ENCODE measurements at places on chromosomes 12 and 14.
A peak's percentile ranks its signal among the peaks of the same experiment; 100 is the strongest.

DNA sequence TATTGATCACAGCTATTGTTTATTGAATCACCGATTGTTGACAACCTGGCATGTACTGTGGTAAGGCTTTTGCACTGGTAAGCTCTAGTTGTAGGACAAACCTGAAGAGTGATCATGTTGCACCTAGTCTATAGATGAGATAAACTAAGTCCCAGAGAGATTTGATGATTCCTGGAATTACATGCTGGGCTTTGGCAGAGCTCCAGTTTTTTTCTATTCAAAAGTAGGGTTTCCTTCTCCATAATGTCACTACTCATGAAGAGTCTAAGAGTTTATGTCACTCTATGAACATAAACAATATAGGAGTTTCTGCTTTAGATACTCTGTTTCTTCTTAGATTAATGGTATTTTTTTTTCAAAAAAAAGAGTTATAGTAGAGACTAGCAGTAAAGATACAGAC is 72.0 kb downstream of the BMP4 start:
- DNase-seq, result no peak

DNA sequence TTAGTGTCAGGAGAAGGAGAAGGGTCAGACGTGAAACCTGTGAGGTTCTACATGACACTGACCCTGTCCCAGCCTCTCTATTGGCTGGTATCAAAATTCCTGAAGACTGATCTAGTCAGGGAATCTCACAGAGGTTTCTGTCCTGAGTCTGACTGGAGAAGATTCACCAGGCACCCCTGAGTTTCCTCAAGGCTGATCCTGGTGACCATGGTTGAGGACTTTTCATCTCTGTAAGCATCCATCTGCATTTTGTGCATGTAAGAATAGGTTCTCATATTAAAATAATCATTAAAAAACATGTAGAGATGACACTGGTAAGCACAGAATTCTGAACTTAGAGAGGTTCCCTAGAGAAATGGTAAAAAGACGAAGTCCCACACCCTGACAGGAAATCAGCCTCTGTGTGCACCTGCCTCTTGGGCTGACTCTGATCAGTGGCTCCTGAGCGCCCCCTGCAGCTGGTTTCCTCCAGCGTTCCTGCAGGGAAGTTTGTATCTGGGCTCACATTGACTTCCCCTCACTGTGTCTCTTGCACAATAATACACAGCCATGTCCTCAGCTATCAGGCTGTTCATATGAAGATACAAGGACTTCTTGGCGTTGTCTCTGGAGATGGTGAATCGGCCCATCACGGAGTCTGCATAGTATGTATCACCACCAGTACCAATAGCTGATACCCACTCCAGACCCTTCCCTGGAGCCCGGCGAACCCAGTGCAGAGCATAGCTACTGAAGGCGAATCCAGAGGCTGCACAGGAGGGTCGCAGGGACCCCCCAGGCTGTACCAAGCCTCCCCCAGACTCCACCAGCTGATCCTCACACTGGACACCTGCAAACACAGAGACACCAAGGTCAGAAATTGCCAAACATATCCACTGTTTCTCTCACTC is 991.9 kb downstream of the TMEM121 start:
- peak; percentile 19 for DNase-seq

GRCh38 chr14:93133464-93133863 is 17.7 kb upstream of the ITPK1 start:
- DNase-seq, result no peak

DNA sequence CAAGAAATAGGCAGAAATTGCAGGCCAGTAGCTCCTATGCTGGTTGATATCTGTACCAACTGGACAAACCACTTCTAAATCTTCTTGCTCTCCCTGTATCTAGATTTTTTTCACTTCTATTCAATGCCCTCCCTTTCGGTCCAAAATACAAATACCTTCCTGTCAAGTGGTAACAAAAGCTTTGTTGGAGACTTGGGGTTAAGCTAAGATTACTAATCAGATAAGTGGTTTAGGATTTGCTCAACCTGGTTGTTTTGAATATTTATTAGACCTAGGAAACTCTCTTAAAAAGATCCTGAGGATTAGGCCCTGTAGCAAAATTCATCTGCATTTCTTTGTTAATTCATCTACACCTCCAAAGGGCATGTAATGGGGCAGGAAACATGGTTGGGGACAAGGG is 410.1 kb downstream of the NAV3 start:
- no peak for DNase-seq

GRCh38 chr14:35883677-35884293 is 57.6 kb downstream of the BRMS1L start:
- no peak for DNase-seq

DNA sequence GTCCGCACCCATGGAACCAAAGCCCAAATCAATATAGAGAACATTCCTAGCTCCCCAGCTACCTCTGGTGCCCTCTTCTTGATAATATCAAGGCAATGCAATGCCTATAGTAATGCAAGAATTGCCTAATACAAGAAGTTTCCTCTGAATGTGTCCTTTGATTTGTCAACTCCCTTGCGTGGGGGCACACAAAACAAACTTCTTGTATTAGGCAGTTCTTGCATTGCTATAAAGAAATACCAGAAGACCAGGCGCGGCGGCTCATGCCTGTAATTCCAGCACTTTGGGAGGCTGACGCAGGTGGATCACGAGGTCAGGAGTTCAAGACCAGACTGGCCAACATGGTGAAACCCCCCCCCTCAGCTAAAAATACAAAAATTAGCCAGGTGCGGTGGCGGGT is 10.4 kb upstream of the ITPK1 start:
- DNase-seq, result no peak

- no peak for DNase-seq
Observed at GRCh38 chr14:103122585-103122946, 695 bp upstream of the TNFAIP2 start.

GRCh38 chr14:97838986-97839385 is 1041.8 kb downstream of the VRK1 start:
- DNase-seq, result no peak

DNA sequence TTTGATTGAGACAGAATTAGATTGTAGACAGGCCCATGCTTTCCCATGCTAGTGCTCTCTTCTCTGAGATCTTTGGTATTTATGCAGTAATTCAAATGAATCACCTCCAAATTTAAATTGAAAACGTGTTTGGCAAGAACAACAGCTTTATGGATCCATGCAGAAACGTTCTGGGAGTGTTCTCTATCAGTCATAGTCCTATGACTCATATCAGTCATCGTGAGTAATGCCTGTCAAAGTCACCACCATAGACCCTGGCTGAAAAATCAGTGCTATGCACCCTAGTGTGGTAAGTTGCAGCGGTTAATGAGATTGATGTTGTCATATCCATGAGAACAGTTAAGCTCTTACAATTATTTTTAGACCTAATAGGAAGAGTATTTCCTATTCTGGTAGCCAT is 90.1 kb upstream of the FOXG1 start:
- DNase-seq, result no peak

- DNase-seq, result no peak
Observed at GRCh38 chr12:9992296-9992695, 6.6 kb downstream of the CLEC1B start.

DNA sequence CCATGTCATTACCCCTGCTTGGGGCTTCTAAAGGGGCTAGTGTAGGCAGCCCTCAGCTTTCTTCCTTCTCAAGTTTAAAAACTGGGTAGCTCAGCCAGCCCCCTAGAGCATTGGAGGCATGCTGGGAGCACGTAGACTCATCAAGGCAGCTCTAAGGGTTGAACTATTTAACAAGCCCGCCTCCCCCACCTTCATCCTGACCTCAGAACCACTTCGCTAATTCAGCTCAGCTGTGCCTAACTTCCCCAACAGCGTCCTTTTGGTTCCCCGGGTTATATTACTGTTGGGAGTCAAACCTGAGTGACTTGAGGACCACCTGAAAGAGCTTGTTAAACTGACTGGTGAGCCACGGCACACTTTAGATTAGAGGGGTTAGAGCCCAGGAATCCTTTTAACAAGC is 30.1 kb downstream of the MAX start:
- DNase-seq, result no peak

DNA sequence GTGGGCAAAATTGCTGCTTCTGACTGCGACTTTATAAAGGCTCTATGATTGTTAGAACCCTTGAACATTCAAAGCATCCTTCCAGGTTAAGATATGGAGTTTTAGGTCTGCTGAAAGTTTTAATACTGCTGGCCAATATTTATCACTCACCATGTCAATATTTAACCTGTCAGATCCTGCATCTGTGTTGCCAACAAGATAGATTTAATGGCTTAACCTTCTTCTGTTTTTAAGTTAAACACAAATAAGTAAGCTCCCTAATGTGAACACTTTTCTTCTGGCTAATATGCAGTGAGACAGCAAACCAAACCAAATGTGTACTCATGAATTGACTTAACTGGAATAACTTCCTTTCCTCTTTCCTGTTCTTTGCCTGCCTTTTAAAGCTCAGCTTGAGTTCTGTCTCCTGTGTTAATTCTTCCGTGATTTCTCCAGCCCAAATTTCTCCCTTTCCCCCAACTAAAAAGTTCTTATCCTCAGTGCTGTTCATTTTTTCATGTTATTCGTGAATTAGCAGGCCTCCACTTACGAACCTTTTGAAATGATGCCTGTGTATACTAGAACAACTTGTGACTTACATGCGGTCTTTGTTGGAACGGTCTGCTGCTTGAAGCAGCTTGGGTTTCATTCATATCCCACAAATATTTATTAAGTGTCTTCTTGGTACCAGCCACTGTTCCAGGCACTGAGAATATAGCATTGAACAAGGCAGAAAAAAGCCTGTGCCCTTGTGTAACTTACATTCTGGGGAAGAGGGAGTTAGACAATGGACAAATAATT is 9.1 kb downstream of the FBXW8 start:
- no peak for DNase-seq

GRCh38 chr12:16606117-16606200 is at the start of gene LMO3:
LMO3 (minus strand) TSS chr12:16606162; CDS start chr12:16600860, 5,302 bp downstream.
- DNase-seq, result no peak

GRCh38 chr12:121534495-121535148 is 46.2 kb downstream of the KDM2B start:
- DNase-seq, result no peak

DNA sequence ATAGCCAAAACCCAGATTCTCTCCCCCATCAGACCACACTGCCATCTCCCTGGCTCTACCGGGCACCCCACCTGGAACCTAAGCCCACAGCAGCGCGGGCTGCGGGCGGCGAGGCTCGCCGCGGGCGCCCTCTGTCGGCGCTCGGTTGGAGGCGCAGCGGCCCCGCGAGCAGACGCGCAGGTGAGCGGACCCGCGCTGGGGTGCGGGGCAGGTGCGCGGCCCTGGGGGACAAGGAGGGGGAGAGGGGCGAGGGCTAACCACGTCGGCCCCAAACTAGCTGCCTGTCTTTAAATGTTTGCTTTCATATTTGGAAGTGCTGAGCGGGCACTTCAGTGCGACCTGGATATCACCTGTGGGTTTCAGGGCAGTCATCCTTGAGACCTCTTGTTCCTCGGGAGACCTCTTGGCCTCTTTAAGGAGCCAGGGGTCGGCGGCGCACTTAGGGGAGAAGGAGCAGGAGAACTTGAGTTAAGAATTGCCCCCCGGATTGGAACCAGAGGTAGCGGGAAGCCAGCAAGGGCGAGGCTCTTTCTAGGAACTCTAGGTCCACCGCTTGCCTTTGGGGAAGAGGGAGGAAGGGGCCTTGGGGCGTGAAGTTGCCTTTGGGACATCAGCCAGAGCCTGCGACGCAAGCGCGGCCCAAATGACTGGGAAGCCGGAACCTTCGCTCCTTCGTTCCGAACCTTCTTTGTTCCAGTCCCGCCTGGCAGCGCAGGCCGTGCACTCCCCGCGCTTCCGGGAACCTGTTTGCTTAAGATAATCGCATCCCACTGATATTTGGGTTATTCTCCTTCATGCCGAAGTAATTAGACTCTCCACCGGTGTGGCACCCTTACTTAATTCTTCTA is 78.7 kb downstream of the NEDD1 start:
- DNase-seq, result no peak

DNA sequence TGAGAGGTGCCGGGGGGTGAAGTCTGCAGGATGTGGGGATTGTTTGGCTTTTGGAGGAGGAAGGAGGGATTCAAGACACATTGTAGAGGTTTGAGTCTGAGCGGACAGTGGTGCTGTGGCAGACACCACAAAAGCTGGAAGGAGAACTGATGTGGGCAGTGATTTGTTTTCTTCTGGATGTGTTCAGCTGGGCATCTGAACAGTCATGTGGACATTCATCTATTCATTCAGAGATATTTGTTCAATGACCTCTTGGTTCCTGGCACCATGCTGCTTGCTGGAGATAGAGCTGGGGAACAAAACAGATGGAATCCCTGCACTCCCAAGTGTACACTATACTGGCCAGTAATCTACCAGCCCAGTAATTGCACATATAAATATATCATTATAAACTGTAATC is 64.0 kb downstream of the PTPN11 start:
- no peak for DNase-seq
